Hematopoietic multipotent progenitor cell treated with erythropoietin and hydrocortisone succinate and interleukin-3 and kit ligand, for 17 days (in vitro differentiated cells): ENCODE measurements at places on chromosomes 3 and 15.

DNA sequence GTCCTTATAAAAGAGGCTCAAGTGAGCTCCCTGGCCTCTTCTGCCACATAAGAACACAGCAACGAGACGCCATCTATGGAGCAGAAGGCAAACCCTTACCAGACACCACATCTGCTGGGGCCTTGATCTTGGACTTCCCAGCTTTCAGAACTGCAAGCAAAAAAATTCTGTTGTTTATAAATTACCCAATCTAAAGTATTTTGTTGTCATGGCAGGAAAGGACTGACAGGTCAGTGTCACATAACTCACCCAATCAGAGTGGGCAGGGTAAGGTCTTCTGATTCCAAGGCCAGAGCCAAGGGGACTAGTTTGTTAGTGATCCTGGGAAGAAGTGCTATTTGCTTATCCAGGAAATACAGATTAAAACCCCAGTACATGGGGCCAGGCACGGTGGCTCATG lies 98.9 kb downstream of the HMG20A start:
- DNase-seq: no peak

DNA sequence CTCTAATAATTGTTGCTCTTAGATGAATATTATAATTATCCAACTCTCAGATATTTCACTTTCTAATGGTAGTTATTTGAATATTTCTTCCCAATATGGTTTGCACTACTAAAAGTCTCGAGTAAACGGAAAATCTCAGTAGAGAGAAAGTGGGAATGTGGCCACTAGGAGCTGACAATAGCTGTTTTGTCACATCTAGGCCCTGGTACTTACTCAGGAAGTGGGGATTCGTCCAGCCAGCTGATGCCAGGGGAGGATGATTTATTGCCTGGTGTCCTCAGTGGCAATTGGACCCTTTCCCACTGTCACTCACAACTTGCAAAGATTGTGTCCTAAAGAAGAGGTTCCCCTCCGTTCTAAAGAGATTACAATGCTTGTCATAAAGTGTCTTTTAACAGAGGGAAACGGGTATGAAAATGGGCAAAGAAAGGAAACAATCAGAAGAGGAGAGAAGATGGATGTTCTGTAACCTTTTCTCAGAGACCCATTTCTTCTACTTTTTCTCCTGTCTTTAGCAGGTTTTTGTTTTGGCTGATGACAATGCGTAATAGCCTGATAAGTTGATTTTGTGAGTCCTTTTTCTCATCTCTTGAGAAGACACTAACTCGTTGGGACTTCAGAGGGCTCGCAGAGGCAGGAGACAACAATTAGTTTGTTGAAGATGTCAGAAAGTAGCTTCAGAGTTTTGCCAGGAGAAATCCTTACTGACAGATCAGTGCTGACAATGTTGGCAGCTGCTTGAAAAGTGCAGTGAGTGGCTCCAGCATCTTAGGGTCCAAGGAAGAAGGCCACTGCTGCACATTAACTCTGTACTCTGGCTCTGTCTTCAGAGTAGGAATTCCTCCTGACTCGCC lies 320.6 kb downstream of the MECOM start:
- no peak for DNase-seq

- DNase-seq: no peak
These were observed 18.2 kb upstream of the JMJD7 start for GRCh38 chr15:41809526-41810220.

GRCh38 chr3:175274474-175275218 lies 415.5 kb downstream of the NAALADL2 start:
- no peak for DNase-seq

- no peak for DNase-seq
These were observed 226.8 kb downstream of the DTWD1 start for GRCh38 chr15:49847423-49848281.
